ENCODE measurements at places on chromosomes 4 and X. TPM values are rescaled to one million over a fixed set of nuclear protein-coding genes. Genes with fewer than 3 reads are reported as not detected.

Gene GPRASP2
- 6.3 TPM for total RNA-seq

Gene USP53
- 62.6 TPM for total RNA-seq

Gene GRXCR1
- not detected for total RNA-seq

Gene CORIN
- total RNA-seq: 0.09 TPM

Gene RRAGB
- 22.3 TPM for total RNA-seq

Gene GLRA3
- total RNA-seq: not detected
